Astrocyte of the spinal cord (primary cell): ENCODE measurements at places on chromosomes 6 and 20.

DNA sequence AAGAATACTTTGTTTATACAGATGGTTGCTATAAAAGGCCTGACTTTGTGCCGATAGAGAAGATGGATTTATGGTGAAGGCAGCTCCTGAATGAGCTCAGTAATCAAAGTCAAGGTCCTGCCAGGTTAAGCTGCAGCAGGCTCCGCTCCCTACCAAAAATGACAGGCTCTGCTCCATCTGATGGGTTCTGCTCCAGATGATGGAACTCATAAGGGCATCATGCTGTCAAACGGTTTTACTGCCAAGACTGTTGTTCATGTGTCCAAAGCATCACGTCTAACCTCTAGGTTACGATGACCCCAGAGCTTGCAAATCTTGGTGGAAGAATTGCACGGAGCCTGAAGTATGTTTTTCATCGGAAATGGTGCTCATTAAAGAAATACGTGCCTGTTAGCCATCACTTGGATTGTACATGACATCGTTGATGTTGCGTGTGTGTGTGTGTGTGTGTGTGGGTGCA is 19.2 kb upstream of the PTGIS start:
- peak; percentile 45 for DNase-seq

DNA sequence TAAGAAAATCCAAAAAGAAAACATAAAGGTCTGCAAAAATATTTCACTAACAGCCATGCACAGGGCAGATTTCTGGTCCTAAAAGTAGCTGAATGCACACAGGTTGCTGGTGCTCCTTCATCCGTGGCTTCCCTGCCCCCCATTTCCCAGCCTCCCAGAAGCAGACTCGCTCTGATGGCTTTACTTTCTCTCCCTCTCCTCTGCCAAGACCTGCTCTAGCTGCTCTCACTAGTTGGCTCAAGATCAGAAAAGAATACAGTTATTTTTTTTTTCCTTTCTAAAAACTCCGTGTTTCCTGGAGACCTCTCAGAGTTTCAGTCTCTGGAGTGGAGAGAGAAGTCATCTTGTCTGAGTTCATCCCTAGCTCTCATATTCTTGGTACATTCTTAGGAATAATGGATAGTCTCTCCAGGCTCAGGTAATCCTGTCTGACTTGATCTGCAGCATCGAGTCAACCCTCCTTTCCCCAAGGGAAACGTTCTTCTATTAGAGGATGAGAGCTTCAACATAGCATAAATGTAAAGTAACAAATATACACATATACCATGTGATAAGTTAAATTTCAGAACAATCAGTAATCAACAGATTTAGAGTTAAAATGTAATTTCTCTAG is 214.2 kb downstream of the TBC1D7 start:
- DNase-seq: no peak

- no peak for DNase-seq
These were observed 51.9 kb downstream of the MEP1A start for GRCh38 chr6:46845126-46845525.

DNA sequence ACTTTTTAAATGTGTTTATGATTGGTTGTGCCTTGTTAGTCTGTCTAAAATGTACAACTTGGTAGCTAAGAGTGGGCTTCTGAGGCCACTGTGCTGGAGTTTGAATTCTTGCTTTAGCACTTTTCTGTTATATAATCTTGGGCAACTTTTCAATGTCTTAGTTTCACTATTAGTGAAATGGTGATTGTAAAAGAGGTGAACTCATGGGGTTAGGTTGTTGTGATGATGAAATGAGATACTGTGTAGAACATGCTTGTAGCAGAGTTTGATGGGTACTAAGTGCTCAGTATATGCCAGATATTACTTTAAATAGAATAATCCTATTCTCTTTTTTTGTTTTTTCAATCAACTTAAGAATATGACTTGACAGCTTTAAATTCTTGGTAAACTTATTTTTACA is 624.7 kb downstream of the CD109 start:
- DNase-seq: no peak

DNA sequence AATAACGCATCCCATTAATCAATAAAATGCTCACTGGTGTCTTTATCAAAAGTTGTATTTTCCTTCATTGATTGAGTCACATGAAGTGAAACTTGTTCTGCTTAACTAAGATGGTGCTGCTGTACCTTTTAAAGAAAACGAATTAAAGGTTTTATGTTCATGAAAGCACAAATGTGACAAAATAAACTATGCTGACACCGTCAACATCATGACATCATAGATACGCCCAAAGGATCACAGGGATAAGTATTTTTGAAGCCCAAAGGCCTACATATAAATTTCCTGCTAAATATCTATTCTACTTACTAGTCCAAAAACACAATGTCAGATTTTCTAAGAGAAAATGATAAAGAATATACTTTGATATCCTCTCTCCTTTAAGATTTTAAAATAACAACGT is 94.4 kb downstream of the FAM217A start:
- no peak for DNase-seq

DNA sequence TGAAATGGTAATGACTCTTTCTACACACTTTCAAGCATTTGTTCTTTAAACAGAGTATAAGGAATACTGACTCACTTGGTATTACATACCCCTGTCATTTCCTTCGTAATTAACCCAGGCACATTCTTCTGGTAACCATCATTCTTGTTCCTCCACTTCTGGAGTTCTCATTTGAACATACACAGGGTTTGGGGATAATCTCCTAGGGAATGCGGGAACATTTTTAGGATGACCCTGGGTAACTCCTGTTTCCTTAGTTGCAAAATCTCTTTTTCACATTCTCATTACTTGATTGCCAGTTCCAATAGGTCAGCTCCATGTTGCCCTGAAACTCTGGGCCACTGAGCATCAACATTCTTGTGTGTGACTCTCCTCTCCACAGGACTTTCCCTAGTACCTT is 51.5 kb upstream of the E2F3 start:
- DNase-seq: no peak

DNA sequence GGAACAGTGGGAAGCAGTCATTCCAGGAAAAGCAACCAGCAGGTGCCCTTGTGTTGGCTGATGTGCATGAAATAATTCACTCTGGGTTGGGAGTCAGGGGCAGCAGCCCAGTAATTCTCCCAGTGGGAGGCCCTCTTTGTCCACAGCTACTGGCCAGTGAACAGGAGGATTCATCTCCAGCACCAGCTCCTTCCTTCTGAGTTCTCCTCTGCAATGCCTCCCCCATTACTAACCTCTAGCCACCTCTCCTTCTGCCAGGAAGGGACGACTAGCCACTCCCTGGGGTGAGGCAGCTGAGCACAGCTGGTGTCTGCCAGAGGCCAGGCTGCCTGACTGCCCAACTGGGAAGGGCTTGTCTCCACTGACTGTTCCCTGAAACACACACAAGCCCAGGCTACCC is 12.5 kb upstream of the R3HDML start:
- peak; percentile 36 for DNase-seq

GRCh38 chr6:72783666-72784065 is 161.8 kb downstream of the KCNQ5 start:
- peak; percentile 71 for DNase-seq

DNA sequence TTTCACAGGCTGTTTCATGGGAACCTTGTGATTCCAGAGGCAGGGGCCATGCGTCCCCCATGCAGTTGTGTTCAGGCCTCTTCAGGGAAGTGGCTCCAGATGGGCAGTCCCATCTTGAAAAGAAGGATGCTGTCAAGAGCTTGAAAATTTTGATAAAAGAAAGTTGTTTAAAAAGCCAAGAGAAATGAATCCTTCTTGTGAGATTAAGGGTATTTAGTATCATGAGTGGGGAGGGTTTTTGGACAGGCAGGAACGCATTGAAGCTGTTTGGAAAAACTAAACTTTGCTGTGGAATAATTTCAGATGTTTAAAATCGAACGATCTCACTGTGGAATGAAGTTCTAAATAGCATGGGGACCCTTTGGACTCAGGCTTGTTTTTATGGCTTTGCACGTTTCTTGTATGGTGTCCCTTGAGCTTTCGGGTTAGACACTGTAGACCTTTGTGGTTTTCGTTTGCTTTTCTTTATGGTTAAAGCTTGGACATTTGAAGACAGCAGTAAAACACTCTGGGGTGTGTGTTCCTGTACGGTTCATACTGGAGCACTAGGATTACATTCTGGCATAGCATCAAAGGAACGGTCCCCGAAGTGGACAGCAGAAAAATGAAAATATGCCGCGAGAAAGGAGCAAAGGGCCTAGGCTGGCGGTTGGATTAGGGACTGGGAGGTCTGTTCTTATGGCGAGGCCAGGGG is 18.2 kb downstream of the KIF25 start:
- DNase-seq: peak; percentile 86

- peak; percentile 40 for DNase-seq
These were observed 65.6 kb upstream of the RREB1 start for GRCh38 chr6:7042056-7042653.

GRCh38 chr6:125415913-125416312 is 114.1 kb upstream of the HDDC2 start:
- DNase-seq: no peak

DNA sequence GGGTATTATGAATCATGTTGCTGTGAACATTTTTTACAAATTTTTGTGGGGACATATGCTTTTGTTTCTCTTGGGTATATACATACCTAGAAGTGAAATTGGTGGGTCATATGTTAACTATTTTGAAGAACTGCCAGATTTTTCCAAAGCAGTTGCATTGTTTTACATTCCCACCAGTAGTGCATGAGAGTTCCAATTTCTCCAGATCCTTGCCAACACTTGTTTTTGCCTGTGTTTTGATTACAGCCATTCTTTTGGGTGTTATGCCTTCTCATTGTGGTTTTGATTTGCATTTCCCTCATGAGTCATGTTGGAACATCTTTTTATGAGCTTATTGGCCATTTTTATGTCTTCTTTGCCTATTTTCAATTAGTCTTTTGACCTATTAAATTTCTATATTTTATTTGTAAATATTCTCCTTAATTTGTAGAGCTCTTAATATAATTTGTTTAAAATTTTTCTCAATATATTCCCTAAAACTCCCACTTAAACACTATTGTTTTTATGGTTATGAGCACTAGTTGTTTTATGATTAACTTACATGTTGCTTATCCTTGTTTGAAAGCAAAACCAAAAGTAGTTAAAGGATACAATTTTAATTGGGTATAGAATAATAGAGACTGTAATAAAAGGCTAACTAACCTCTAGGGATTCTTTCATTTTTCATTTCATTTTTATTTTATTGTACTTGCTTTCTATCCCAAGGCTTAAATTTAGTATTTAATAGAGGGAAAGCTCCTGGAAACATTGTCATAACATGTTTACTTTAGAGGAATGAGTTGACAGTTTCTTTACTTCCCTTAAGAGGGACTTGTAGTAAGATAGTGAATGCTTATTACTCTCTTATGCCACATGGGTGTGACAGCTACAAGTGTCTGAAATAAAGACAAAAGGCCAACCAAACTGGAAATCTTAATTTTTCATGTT is 5.5 kb downstream of the UBR2 start:
- peak; percentile 87 for DNase-seq

- no peak for DNase-seq
These were observed 144.2 kb downstream of the TTLL2 start for GRCh38 chr6:167469101-167469500.

- DNase-seq: no peak
These were observed 44.9 kb upstream of the TMEM181 start for GRCh38 chr6:158514991-158515390.

GRCh38 chr6:140107216-140107615 is 732.8 kb upstream of the CITED2 start:
- no peak for DNase-seq

- no peak for DNase-seq
These were observed 4.1 kb downstream of the MAP1LC3A start for GRCh38 chr20:34562641-34563040.
